Tongue (tissue), 3 donors: ENCODE measurements at places on chromosomes 3 and 15. TPM values are rescaled to one million over a fixed set of nuclear protein-coding genes. Genes with fewer than 3 reads are reported as not detected.

DNA sequence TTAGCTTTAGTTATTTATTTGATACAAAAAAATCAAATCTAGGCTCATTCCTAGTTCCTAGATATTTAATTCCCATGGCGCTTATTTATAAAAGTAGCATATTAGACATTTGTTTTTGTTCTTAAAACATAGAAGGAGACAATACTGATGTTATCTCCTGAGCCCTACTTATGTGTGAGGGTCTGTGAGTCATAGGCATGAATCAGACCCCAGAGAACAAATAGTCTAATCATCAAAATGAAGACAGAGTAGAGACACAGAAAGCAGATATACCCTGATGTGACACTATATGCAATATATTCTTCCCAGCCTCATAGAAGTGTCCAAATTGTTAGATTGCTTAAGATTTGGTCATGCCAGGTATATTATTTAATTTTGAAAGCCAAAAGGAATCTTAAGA, 44.9 kb downstream of the PEX5L start:
- no peak for DNase-seq

- DNase-seq: no peak
These were observed 6.8 kb downstream of the VILL start for GRCh38 chr3:37997342-37997741.

- no peak for DNase-seq
These were observed 50.5 kb downstream of the CHST2 start for GRCh38 chr3:143170074-143170473.

- DNase-seq: peak; percentile 73
These were observed 119.0 kb downstream of the BBX start for GRCh38 chr3:107641572-107642307.

DNA sequence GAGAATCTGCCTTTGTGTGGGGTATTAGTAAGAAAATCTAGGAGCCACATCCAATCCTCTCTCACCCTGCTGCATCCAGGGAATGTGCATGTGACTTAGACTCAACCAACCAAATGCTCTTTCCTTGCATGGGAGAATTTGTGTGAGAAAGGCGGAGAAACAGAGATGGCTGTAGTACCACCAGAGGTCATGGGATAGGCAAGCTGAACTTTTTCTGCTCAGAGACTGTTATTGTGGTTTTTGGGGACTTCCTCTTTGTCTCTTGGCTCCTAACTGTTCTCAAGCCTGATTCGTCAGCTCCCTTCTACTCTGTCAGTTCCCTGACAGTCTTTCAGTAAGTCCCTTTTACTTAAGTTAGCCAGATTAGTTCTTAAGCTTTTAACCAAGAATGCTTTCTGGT, 2.6 kb upstream of the ZSCAN2 start:
- no peak for DNase-seq

DNA sequence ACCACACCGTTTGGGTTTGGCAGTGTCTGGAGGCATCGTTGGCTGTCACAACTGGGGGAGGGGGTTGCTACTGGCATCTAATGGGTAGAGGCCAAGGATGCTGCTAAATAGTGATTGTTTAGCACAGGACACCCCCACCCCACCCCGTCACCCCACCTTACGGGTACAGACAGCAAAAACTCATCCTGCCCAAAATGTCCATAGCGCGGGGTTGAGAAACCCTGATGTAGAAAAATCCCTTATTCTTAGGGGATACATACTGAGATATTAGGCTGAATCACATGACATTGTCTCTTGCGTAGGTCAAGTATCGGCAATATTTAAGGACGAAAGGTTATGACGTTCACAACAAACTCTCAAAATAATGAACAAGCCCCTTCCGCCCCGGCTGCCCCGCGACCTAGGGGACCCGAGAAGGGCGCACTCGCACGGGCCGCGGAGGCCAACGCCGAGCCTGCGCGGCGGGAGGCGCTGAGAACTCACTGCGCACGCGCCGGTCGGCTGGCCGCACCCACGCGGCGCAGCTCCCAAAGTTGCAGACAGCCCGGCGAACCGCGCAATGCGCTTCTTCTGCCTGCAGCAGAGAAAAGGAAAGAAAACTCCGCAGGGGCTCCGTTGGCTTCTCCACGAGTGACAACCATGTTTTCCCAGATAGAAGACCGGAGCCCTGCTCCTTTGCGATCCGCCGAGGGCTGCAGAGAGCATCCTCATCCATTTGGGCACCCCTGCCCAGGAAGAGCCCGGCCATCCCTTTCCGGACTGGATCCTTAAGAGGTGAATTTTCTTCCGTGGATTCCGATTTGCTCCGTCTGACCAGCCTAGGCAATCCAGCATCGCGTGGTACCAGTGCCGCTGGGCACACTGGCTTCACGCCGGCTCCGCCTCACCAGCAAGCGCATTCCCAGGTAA, 136.8 kb upstream of the CCDC54 start:
- DNase-seq: peak; percentile 93

MED12L gene
- 8.5 TPM for total RNA-seq

DUSP7 gene
- total RNA-seq: 18.5 TPM
